NCI-H2081 (cell line): ENCODE measurements at places on chromosomes 11 and 22.

- DNase-seq: no peak
Observed at GRCh38 chr11:106728379-106728778, 289.9 kb downstream of the GUCY1A2 start.

GRCh38 chr22:40024201-40025061, 29.7 kb downstream of the FAM83F start:
- peak; percentile 59 for DNase-seq

DNA sequence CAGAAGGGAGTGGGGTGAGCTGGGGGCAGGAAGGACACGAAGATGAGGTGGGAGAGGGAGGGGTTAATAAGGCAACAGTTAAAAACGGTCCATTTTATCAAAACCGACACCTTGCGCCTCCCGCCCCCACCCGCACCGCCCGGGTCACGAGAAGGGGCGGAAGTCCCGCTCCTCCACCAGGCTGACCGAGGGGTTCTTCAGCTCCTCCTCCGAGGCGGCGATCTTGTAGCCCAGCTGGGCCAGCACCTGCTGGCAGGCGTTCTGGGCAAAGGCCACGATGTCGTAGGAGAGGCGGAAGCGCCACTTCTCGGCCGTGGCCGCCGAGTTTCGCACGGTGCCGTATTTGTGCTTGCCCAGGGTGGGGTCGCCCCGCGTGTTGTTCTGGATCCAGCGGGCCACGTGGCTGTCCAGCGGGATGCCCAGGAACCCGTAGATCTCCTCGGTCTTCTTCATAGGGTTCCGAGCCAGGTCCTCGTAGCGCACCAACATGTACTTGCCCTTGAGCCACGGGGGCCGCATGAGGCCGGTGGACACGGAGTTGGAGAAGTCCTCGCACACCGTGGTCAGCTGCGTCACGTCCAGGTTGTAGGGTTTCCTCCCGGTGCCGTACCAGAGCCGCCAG, 15.8 kb downstream of the CHST1 start:
- no peak for DNase-seq

GRCh38 chr11:61728940-61729219, 23.6 kb upstream of the MYRF start:
- DNase-seq: no peak

GRCh38 chr11:15776366-15776765, 580.0 kb downstream of the SOX6 start:
- no peak for DNase-seq

DNA sequence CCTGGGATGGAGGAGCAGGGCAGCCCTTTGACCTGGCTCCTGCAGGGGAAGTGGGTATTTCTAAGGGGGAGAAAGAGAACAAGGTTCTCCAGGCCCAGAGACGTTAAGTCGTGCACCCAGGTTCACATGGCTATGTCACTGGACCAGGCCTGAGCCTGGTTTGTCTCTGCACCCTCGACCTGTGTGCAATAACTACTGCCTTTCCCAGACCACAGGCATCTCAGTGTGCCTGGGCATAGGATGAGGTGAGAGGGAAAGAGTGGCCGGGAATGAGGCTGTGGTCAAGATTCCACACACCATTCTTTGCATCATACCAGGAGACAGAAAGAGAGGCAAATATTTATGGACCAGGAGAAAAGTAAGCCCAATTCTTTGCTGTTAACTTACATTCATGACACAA, 66.8 kb downstream of the PRR5L start:
- no peak for DNase-seq
